ENCODE measurements at places on chromosomes 7 and 10. TPM values are rescaled to one million over a fixed set of nuclear protein-coding genes. Genes with fewer than 3 reads are reported as not detected.

DNA sequence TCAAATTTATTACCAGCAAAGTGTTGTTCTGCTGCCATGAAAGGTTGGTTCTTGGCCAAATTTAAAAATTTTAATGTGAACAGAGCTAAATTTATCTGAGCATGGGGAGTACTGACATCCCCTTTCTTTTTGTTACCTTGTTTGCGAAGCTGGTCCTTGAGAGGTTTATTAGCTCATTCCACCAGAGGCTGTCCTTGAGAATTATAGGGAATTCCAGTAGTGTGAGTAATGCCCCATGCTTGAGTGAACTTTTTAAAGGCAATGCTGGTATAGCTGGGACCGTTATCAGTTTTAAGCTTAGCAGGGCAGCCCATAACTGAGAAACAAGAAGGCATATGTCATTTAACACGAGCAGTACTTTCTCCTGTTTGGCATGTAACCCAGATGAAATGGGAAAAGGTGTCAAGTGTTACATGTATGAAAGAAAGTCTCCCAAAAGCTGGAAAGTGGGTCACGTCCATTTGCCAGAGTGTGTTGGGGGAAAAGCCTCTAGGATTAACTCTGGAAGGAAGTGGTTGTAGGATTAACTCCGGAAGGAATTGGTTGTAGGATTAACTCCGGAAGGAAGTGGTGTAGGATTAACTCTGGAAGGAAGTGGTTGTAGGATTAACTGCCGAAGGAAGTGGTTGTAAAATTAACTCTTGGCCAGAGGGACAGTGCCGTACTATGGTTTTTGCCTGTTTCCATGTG is 37.3 kb upstream of the AKR1C2 start:
- DNase-seq: no peak

ZMIZ2 gene
- 58.4 TPM for polyA plus RNA-seq

DNA sequence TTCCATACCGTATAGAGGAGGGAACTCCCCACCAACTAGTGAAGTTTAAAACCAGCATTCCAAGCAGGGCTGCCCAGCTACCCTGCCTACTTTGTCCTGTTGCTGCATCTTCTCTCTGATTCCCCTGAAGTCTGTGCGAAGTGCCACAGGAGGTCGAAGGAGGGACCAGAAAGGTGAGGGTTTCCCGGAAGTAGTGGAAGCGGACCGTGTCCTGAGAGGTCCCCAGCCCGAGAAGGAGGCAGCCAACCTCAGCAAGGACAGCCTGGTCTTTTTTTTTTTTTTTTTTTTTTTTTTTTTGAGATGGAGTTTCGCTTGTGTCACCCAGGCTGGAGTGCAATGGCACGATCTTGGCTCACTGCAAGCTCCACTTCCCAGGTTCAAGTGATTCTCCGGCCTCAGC is 671.9 kb upstream of the GALNT17 start:
- DNase-seq: no peak

DNA sequence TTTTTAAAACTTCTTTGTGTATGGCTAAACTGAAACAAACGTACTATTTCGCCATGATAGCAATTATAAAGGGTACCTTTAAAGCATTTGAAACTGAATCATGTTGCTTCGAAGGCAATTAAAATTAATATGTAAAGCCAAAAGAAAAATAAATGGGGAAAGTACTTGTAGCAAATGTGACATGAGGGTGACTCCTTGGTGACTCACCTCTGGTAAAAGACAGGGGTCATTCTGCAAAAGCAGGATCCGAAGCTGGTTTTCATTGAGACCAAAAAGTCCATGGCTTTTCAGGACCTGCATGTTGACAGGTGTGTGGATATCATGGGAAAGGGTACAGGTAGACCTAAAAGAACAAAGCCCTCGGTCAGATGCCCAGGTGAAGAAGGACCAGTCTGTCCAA is 1.5 kb downstream of the ZC3HAV1L start:
- DNase-seq: no peak

MMRN2 gene
- 29.8 TPM for polyA plus RNA-seq

- DNase-seq: no peak
Observed at GRCh38 chr7:105015390-105015965, 1.5 kb downstream of the KMT2E start.

LRMDA gene
- polyA plus RNA-seq: 19.1 TPM

SCIN gene
- polyA plus RNA-seq: 111 TPM

TBX20 gene
- polyA plus RNA-seq: not detected

DNA sequence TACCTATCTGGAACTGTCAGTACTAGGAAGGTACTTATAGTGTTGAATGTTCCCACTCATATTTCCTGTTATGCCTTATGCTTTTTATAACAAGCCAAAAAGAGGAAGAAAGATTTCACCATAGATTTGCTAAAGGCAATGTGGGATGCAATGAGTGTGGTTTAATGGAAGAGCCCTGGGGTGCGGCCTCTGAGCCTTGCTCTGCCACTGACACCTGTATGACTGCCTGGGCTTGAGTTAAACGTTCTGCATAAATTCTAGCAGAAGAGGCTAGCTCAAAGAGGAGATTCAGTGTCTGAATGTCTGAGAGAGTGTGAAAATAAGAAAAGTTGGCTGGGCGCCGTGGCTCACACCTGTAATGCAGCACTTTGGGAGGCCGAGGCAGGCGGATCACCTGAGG is 143.8 kb downstream of the TPST1 start:
- DNase-seq: no peak

DNA sequence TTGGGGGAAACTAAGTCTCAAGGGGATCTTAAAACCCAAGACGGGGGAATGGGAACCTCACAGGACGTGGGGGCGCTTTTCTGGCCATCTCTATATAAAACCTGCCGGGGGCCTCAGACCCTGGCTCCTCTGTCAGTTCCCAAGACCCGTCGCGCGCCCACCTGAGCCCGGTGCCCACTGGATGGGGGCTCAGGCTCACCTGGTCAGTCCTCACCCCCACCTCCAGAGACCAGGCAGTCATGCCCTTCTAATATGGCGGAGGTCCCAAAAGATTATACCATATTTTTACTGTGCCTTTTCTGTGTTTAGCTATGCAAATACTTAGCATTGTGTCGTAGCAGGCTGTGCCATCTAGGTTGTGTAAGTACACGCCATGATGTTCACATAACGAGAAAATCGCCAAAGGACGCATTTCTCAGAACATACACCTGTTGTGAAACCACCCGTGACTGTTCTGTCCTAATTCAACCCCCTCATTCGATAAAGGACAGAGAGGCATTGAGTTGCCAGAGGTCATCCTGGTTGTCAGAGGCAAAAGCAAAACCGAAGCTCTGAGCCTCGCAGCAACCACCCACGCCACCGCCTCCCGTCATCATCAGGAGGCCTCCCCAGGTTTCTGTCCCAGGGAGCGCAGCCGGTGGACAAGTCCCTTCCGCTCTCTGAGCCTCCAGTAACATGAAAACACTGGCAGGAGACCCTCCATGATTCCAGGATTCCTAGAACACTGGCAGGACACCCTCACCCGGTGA is 28.9 kb downstream of the OAT start:
- no peak for DNase-seq

DLX5 gene
- 0.21 TPM for polyA plus RNA-seq

DNA sequence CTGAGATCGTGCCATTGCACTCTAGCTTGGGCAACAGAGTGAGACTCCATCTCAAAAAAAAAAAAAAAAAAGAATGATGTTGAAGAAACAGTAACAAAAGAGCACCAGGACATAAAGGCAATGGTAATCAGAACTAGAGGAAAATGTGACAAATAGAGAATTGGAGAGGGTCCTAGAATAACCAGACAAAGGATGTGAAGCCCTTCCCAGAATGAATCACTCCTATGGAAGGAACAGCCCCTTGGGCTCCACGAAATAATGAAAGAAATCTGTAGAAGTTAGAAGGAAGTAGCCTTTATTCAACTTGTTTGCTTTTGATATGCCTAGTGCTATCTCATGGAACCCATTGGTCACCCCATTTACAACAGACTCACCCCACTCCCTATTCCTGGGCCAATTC is 169.2 kb downstream of the SUGCT start:
- no peak for DNase-seq

CACNA2D1 gene
- polyA plus RNA-seq: 24.3 TPM

GRCh38 chr10:122740640-122741039 is 41.0 kb upstream of the C10orf120 start:
- no peak for DNase-seq

DNA sequence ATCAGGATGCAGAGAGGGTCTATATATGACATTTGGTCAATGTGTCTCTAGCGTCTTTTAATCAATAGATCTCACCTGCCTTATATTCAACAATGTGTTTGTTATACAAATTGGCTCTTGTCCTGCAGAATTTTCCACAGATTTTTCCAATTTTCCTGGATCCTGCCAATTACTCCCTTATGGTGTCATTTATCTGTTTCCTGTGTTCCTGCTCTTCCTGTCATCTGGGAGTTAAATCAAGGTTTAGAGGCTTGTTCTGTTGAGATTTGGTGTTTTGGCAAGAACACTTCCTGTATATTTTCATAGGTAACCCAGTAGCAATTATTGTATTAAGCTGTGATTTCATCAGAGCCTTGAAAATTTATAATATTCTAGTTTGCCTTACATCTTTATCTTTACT is 8.8 kb upstream of the C10orf71 start:
- DNase-seq: no peak

DNA sequence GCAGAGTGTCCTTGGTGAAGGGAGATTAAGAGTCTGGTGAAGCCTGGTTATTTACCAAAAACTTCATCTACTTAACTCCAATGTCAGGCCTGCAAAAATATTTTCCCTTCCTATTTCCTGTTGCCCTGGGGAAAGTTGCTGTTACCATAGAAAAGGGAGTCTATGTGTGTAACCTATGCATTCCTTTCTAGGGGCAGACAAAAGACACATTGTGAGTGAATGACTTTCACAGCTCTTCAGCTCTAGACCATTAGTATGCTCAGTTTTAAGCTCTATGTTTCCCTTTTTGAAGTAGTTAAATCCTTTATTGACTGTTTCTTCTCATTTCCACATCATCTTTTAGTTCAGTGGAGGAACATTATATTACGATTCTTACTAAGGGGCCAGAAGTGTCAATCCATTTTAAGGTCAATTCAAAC is 45.6 kb upstream of the SGCE start:
- peak; percentile 63 for DNase-seq

AKR1C8 gene
- 0.13 TPM for polyA plus RNA-seq

- no peak for DNase-seq
Observed at GRCh38 chr7:82114237-82114636, 329.3 kb downstream of the CACNA2D1 start.

GRCh38 chr7:82036146-82036886 is 266.5 kb upstream of the HGF start:
- DNase-seq: no peak

DNA sequence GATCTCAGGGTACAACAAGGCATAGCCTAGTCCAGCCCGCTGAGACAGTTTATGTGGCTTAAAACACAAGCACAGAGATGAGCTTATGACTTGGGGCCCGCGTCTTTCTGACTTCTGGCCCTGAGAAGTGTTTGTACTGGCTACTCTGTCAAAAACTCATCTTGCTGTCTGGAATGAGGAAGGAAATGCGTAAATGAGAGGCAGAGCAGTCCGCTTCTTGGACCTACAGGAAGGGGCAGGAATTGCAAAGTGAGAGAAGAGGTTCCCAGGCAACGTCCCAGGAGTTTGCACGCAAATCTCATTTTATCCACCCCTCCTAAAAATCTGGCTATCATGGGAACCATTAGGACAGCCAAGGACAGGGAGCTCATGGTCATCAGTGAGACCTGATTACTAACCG is 5.5 kb downstream of the ANXA11 start:
- no peak for DNase-seq

WIPF3 gene
- 5.2 TPM for polyA plus RNA-seq

DNA sequence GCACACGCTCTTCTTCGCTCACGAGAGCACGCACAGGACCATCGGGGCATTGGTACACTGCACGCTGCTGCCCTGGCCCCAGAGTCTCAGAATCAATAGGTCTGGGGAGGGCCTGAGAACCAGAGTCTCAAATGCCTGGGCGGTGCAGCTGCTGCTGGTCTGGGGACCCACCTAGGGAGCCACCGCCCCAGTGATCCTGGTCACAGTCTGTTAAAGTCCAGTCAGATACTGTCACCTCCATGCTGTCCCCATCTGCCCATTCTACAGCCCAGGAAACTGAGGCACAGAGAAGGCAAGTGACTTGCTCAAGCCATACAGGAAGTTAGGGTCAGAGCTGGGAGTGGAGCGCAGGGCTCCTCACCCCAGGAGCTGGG is 38.0 kb downstream of the ZCCHC24 start:
- no peak for DNase-seq

- DNase-seq: no peak
Observed at GRCh38 chr7:14368285-14368684, 378.8 kb upstream of the ETV1 start.

FAM237B gene
- polyA plus RNA-seq: 0.90 TPM

GALNT17 gene
- 4.3 TPM for polyA plus RNA-seq

GRCh38 chr7:69762821-69763352 is 164.6 kb downstream of the AUTS2 start:
- DNase-seq: no peak
